Activated effector memory CD4-positive, alpha-beta T cell treated with Interleukin-2 at 50 U/mL for 16 hours (primary cell): ENCODE measurements at places on chromosomes 13 and 19.

DNA sequence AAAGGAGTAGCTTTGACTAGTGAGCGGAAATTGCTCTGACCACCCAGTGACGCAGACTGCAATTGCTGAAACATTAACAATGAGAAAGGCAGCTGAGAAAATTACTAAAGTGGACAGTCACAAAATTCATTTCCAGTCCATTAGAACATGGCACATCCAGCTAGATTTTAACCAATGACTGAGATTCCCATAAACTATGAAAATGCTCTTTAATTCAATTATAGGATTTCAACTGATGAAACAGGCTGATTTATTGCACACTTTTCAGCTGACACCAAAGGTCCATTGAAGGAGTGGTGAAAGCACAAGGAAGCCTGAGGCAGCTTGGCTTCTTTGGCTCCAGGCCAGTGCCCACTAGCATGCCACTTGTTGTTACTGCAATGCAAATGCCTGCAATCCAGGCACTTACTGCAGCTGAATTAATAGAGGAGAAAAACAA, 933.4 kb downstream of the SLITRK6 start:
- no peak for DNase-seq

DNA sequence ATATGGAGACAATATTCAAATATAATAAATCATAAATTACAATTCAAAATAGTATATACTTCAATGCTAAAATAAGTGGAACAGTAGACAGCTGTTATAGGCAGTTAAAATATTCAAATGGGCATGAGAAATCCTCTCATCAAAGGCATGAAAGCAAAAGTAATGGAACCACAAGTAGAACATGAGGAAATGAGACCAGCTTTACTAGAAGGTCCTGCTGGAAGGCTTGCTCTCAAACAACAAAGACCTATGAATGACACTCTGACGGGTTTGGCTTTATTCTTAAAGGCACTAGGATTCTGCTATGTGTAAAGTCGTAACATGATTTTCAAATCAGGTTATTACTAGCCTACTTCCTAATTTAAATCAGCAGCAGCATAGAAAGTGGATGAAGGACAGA, 148.1 kb downstream of the VWA8 start:
- DNase-seq, result no peak

- peak; percentile 39 for DNase-seq
Observed at GRCh38 chr19:10565028-10565566, 713 bp downstream of the KRI1 start.

GRCh38 chr19:16001481-16002312, 52.9 kb downstream of the OR10H4 start:
- peak; percentile 9 for DNase-seq

- DNase-seq, result no peak
Observed at GRCh38 chr13:23583491-23583890, 13.3 kb downstream of the TNFRSF19 start.

- no peak for DNase-seq
Observed at GRCh38 chr19:35717665-35718344, at the start of gene KMT2B. Gene KMT2B, plus strand, starts transcription at chr19:35718003. Its CDS starts 16 bp downstream, at chr19:35718019.

- DNase-seq, result no peak
Observed at GRCh38 chr19:5091684-5092480, 123.0 kb downstream of the KDM4B start.

DNA sequence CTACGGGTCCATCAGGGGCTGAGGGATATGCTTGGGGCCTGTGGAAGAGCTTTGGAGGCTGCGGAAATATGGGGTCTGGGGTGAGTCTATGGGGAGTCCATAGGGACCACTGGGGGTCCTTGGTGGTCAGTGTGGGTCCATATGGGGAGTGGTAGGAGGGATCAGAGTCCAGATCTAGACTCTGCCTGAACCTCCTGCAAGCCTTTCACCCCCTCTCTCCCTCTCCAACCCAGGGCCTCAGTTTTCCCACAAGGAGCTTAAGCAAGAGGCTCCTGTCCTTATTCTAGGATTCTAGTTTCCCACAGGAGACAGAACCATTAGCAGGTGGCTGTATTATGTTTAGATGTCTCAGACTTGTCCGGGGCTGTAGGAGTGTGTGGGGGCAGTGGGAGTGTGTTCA, 161.9 kb upstream of the TSHZ3 start:
- no peak for DNase-seq

GRCh38 chr19:35204799-35205732, 23.5 kb downstream of the FAM187B start:
- no peak for DNase-seq

DNA sequence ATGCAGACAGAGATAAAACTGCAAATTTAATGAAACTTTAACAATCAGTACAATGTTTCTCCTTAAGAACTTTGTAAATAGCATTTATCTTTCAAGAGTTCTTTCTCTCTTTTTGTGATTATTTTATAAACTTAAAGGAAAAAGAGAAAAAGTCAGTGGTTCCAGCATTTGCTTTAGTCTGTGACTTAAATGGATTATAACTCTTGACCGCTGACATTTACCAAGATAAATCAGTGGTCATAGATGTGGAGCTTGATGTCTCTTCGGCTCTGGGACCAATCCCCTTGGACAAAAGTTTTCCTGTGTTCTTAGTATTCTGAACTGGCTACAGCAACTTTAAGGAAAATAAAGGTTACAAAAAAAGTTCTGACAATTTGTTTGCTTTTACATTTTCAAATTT, 162.6 kb downstream of the TM9SF2 start:
- DNase-seq, result no peak

- no peak for DNase-seq
Observed at GRCh38 chr19:48487544-48487943, 18.4 kb downstream of the CYTH2 start.

DNA sequence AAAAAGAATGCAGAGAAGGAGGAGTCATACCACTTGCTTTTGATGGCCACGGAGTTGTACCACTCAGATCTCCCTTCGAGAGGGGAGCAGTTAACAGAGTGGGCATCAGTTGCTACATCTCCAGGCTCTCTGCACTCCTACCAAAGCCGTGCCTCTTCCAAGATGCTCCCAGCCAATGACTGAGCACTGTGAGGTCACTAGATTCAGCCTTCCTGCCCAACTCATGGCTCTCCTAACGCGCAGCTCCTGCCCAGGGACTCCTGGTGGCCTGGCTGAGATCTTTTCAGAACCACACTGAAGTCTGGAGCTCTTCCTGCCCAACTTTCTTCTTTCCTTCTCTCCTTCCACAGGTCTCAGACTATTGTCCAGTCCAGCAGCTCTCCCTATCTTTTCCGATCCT, 66.7 kb downstream of the LHFPL6 start:
- no peak for DNase-seq

GRCh38 chr13:78662467-78662866, 3.5 kb upstream of the OBI1 start:
- no peak for DNase-seq

GRCh38 chr19:41434450-41434849, 5.3 kb downstream of the DMAC2 start:
- no peak for DNase-seq

- DNase-seq, result no peak
Observed at GRCh38 chr13:102100234-102100633, 301.6 kb downstream of the FGF14 start.

DNA sequence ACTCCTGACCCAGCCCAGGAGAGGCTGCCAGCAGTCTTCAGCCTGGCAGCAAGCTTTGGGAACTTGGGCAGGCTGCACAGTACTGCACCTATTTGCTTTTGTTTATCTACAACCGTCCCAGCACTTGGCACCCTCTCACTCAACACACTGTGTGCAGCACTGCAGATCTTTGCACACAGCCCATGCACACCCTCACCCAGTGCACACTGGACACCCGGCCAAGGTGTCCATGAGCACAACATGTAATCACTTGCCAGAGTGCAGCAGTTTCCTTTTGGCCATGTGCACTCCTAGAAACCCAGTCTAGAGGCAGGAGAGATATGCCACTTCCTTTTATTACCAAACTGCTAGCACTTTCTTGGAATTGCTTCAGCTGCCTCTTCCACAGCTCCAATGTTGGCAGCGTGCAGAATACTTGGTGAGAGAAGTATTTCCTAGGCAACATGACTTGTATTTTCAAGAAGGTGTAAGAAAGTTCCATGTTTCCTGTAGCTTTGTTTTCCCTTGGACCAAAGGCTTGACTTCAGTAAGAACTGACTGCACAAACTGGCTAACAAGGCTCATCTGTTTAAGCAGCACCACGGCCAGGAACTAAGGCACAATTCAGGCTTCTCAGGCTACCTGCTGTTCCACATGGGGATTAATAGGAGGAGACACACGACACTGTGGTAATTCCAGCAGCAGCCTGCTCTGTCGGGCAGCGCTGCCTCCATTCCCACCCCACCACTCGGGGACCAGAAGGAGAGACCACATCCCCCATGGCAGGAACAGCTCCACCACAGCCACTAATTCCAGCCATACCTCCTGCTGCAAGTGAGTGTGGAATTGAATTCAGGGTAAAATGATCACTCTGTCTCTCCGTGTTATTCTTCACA, 15.3 kb downstream of the ATP7B start:
- DNase-seq, result no peak
